ENCODE measurements at places on chromosomes 4 and X. TPM values are rescaled to one million over a fixed set of nuclear protein-coding genes. Genes with fewer than 3 reads are reported as not detected.

DNA sequence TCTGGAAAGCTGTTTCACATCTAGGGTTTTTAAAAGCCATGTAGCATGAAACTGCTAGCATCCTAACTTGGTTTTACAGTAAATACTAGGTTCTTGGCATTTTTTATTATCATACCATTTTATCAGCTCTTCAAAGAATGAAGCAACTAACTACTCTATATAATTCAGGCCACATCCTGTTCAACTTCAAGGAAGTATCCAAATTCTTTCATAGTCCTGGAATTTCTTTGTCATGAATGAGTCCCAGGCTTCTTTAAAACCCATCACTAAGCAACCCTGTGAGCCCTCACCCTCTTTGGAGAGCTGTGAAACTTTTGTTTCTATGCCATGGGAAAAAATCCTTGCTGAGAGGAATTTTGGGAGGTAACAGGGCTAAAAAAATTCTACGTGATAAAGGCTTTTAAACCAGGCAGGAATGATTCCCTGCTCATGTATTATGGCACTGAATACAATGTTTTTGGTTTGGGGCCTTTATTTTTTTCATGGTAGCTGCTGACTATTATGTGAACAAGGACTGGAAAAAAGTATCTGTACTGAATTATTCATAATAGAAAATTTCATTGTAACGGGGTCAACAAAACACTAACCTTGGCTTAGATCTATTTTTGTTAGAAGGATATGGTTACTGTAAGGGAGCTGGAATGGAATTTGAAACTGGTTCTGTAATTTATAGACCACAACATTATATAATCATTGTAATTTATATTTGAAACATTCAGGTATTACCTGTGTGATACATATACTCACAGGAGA lies 164.9 kb downstream of the DCTD start:
- DNase-seq: no peak
- no peak overlapping the region for H3K4me3 ChIP-seq
- no peaks in the 10 kb centered on the region for H3K36me3 ChIP-seq
- H3K4me1 ChIP-seq: no peaks in the 10 kb centered on the region
- no peaks in the 10 kb centered on the region for H3K27me3 ChIP-seq

DNA sequence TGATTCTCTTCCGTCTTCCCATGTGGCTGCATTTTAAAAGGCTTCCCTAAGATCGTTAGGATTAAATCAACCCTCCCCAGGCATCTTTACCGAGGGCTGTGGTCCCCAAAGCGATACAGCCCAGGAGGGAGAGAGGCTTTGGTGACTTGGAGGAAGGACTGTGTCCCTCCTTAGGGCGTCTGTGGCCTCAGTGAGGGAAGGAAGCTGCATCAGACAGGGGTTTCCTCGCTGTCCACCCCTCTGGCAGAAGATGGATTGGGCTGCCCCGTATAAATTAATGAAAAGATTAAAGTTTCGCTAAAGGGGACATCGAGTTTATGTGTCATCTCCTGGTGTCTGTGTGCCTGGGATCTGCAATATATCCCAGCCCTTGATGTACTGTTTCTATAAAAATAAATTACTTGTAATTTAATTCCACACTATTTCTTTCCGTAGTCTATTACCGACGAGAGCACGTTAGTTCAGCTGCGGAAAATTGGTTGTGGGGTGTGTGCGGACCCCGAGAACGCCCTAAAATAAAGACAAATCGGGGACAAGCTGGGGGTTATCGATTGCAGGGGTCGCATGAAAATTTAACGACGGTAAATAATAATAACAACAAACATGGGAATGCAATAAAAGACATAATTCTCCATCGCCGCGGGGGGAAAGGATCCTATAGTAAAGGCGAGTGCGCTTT lies 6.5 kb downstream of the SHOX start:
- H3K27ac ChIP-seq: no peak overlapping the region
- no peaks in the 10 kb centered on the region for H3K36me3 ChIP-seq
- peaks cover 13% of the 10 kb centered on the region for H3K27me3 ChIP-seq
- DNase-seq: no peak
- H3K4me1 ChIP-seq: no peaks in the 10 kb centered on the region
- H3K4me3 ChIP-seq: no peak overlapping the region

Gene SHROOM2
- not detected for total RNA-seq

Gene CSAG1
- not detected for total RNA-seq

Gene TLR2
- 1.1 TPM for total RNA-seq

DNA sequence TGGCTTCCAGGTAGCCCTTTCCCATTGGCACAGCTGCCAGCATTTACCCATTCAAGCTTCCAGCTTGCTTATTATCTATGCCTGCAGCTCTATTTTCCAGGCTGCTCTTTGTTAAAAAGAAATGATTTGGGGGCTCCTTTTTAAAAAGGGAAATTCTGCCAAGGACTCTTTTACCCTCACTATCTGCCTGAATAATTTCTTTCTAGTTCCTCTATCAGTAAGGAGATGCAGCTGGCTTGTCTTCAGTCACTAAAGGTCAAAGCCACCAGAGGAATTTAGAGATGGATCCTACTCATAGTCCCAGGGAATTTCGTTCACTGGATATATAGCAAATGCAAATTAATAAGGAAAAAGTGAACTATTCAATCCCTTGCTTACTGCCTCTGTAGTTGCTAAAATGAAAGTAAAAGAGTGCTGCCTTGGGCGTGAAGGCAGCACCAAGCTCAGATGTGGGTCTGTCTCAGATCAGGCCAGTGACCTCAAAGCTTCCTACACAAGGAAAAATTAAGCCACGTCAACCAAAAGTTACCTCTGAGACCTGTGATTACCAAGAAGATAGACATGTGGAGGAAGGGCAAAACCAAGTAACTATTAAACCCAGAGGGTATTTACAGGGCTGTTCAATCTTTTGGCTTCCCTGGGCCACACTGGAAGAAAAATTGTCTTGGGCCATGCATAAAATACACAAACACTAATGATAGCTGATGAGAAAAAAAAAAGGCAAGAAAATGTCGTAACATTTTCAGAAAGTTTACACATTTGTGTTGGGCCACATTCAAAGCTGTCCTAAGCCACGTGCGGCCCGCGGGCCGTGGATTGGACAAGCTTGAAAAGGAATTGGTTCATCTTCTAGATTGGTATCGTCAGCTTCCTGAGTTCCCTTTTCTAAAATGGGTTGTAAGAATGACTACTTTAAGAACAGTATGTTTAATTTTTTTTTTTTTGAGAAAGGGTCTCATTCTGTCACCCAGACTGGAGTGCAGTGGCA lies 5.3 kb downstream of the ARSF start:
- no peaks in the 10 kb centered on the region for H3K4me1 ChIP-seq
- H3K27me3 ChIP-seq: no peaks in the 10 kb centered on the region
- no peaks in the 10 kb centered on the region for H3K36me3 ChIP-seq

All from T-cell (primary cell).